Activated CD8-positive, alpha-beta T cell treated with anti-CD3 and anti-CD28 coated beads, Interleukin-2, amount 10 ng/mL, durations not matched to agents 7 days and 5 days (primary cell): ENCODE measurements at places on chromosomes 1 and 21. TPM values are rescaled to one million over a fixed set of nuclear protein-coding genes. Genes with fewer than 3 reads are reported as not detected.

Gene NUF2
- total RNA-seq = 75.2 TPM

Gene WDR64
- total RNA-seq = 0.31 TPM

DNA sequence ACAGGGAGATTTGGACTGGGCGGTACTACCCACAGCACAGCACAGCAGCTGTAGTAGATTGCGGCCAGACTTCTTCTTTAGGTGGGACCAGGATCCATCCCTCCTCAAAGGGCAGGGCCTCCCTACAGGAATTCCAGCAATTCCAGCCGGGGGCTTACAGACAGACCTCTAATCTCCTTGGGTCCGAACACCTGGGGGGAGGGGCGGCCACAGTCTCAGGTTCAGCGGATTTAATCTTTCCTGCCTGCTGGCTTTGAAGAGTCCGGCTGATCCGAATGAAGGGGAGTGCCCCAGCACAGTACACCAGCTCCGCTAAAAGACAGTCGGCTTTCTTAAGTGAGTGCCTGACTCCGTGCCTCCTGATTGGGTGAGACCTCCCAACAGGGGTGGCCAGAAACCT lies 1708.5 kb downstream of the BRINP3 start:
- no peak for DNase-seq

- DNase-seq = peak; percentile 38
These were observed 14.9 kb upstream of the CD101 start for GRCh38 chr1:116986421-116987255.

DNA sequence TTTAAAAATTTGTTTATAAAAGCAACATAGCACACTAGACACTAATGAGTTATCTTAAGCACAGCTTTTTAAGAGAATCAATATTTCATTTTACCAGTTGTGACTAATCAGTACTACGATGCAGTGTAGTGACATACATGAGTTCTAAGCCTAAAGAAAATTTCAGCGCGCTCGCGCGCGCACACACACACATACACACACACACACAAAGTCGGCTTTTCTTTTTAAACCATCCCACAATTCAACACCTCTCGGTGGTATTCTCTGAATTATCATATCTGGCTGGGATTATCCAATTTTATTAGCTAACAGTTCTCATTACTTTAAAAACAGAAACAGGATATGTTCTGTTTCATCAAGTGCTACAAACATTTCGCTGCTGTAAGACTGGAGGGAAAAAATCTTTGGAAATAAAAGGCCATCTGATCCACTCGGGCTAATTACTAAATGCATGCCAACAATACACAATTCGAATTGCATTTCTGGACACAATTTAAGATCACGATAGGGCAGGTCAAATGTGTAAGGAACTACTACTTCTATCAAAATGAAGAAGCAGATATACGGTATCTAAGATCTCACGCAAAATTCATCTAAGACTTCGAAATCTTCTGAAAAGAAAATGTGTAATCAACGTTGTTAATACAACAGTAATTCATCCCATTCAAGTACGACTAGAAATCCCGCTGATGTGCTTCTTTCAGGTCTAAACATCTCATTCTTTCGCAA lies 1.2 kb downstream of the TUT4 start:
- peak; percentile 57 for DNase-seq

Gene CHIA
- not detected for total RNA-seq

Gene EIF4G3
- total RNA-seq = 37.9 TPM

DNA sequence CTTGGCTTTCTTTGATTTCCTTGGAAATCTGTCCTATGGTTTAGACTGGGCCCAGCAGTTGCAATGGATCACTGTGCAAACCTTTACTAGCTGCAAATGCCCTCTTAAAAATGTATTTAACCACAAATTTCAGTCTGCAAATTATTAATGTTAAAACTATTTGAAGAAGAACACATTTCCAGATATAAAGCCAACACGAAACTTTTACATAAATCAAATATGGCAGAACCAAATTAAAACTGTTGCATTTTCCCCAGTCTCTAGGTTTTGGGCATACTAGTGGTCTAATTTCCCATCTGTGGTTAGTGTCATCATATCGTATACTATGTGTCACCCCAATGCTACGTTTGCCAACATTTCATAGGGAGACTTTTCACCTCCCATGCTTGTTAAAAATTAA lies 52.3 kb downstream of the HMCN1 start:
- no peak for DNase-seq

GRCh38 chr1:10324627-10325026 lies 74.2 kb upstream of the PGD start:
- no peak for DNase-seq

DNA sequence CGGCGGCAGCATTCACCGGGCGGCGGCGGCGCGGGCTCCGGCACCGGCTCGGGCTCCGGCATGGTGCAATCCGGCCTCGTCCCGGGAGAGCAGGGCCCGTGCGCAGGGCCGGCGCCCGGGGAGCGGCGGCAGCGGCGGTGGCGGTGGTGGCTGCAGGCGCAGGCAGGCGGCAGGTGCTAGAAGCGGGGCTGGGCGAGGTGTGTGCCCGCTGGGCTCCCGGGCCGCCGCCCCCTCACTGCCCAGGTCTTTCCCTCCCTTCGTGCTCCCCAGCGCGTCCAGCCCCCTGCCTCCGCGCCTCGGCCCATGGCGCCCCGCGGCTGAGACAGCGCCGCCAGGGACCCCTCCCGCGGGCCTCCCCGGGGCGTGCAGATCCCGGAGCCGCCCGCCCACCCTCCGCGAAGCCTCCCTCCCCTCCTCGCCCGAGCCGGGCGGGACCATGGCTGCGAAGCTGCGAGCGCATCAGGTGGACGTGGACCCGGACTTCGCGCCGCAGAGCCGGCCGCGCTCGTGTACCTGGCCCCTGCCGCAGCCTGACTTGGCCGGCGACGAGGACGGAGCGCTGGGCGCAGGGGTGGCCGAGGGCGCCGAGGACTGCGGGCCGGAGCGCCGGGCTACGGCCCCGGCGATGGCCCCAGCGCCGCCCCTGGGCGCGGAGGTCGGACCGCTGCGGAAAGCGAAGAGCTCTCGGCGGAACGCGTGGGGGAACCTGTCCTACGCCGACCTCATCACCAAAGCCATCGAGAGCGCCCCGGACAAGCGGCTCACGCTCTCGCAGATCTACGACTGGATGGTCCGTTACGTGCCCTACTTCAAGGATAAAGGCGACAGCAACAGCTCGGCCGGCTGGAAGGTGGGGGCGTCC lies 492 bp downstream of the FOXO6 start:
- DNase-seq = no peak

- DNase-seq = no peak
These were observed 1.9 kb upstream of the CSRP1 start for GRCh38 chr1:201508809-201509208.

Gene SLC45A3
- total RNA-seq = 0.18 TPM

- DNase-seq = no peak
These were observed 3.3 kb downstream of the CLCNKB start for GRCh38 chr1:16046842-16047241.

DNA sequence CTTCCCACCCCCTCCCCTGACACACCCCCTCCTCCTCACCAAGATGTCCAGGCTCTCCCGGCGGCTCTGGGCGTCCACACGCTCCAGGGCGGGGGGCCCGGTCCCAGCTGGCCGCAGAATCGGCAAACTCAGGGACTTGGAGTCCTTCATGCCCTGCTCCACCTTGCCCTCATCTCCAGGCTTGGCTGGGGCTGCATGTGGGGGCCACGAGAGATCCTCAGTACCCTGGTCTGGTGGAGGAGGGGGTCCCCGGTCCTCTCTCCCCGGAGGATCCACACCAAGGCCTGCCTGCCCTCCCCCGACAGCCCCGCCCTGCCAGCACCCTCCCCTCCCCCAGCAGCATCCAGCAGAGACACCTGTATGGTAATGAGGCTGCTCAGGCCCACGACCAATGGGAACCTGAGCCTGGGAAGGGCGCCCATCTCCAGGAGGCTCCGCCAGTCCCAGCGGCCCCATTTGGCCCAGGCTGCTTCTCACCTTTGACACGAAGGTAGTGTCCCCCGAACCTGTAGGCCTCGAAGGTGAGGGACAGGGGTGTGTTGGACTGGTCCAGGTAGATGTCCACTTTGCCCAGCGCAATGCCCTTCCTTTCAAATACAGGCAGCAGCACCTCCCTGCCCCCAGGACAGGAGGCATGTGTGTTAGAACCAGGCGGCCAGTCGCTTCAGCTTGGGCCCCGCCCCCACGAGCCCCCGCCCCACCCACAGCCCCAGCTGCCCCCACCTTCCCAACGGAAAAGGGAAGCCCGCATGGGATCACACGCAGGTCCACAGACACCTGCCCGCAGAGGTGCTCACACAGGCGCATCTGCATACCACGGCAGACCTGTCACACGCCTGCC lies 8.2 kb upstream of the TNFRSF25 start:
- no peak for DNase-seq

DNA sequence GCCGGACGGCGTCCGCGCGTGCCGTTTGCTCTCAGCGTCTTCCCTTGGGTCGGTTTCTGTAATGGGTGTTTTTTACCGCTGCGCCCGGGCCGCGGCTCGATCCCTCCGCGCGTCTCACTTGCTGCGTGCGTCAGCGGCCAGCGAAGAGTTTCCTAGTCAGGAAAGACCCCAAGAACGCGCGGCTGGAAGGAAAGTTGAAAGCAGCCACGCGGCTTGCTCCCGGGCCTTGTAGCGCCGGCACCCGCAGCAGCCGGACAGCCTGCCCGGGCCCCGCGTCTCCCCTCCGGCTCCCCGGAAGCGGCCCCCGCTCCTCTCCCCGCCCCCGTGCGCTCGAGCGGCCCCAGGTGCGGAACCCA lies 159.8 kb downstream of the RUNX1 start:
- peak; percentile 56 for DNase-seq

- no peak for DNase-seq
These were observed 46.0 kb downstream of the DIP2A start for GRCh38 chr21:46504666-46505065.

- no peak for DNase-seq
These were observed 147.0 kb upstream of the COA6 start for GRCh38 chr1:234226113-234226818.

DNA sequence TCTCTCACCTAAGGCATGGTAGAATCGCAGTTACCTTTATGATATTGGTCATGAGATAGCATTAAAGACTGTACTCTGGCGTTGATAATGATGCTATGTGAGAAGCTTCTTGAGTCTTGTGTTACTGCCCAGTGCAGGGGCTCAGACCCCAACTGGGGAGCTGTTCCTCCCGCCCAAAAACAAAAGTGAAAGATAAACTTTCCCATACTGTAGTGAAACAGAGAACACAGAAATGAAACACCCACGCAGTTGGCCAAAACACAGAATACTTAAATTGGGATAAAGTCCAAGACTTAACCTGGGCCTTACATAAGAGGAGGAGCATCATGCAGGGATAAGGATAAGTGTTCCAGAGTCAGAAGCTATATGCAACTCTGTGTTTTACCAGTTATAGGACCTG lies 130.6 kb downstream of the HHIPL2 start:
- no peak for DNase-seq

DNA sequence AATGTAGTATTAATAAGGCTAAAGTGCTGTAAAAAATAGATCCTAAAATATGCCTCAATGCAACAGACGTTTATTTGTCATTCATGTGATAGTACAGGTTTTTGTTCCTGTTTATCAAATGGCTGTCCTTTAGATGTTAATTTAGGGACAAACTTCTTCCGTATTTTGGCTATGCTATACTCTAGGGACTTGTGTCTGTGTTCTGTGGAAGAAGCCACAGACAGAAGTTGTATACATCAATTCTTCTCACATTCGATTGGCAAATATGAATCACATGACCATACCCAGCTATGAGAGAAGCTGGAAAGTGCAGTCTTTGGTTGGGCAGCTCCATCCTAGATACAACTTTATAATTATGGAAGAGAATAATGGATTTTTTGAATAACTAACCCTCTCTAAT lies 232.7 kb upstream of the SNX7 start:
- no peak for DNase-seq

Gene KRTAP19-1
- not detected for total RNA-seq

Gene NCMAP
- total RNA-seq = not detected

DNA sequence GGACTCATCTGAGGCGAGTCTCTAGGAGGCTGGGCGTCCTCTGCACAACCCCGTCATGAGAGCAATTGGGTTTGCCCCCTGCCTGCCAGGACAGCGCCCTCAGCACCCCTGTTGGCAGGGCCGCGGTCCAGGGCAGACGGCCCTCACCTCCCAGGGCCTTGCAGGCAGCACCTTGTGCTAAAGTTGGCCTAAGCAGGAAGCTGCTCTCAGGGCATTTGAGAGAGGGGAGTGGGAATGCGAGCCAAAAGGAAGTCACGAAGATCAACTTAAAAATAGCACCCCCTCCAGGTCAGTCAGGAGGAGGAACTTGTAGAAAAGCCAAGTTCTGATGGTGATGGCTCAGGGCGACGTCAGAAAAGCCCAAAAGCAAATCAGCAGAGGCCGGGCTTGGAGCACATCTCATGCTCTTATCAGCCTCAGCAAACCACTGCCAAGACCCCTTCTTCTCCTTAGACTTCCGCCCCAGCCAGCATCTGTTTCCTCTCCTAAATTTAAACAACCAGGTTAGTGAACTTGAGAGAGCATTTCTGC lies 12.6 kb upstream of the ADORA3 start:
- peak; percentile 71 for DNase-seq

- no peak for DNase-seq
These were observed 248.4 kb downstream of the PRDM2 start for GRCh38 chr1:13948396-13948795.

DNA sequence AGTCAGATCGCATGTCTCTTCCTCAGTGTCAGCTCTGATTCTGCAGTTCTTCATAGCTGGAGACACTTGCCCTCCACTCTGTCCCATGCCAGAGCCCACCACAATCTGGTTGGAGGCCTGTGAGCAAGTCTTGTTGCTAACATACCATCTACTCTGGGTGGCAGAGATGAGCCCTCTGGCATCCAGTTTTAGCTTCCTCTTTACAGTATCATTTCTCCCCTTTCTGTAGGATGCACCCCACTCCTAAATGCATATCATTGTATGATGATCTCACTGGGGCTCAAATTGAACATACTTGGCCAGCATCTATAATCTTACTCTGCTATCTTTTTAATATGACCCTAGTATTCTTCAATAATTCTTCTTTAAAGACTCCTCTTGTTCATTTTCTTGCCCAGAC lies 16.9 kb downstream of the PCNX2 start:
- DNase-seq = no peak

Gene KRTAP21-2
- total RNA-seq = not detected

DNA sequence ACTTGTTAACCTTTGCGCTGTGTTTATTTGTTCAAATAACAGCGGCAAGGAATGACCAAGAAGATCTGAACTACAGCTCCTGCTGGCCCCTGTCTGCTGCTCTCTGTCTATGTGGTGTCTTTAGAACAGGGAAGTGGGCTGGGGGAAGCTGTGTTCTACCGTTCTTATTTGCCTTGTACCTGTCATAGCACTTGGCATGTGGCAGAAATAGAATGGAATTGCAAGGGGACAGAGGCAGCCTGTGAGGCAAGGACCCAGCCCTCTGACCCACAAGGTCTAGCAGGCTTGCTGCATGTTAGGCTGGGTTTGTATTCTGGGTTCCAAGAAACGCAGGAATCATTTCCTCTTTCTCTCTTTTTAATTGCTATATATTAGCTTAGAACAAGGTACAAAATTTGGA lies 20.7 kb downstream of the HMGCS2 start:
- no peak for DNase-seq
